ENCODE measurements at places on chromosomes 7 and 10.
A peak's percentile ranks its signal among the peaks of the same experiment; 100 is the strongest.

- DNase-seq: no peak
Measured at GRCh38 chr7:27187475-27188385, 2.7 kb upstream of the HOXA11 start.

DNA sequence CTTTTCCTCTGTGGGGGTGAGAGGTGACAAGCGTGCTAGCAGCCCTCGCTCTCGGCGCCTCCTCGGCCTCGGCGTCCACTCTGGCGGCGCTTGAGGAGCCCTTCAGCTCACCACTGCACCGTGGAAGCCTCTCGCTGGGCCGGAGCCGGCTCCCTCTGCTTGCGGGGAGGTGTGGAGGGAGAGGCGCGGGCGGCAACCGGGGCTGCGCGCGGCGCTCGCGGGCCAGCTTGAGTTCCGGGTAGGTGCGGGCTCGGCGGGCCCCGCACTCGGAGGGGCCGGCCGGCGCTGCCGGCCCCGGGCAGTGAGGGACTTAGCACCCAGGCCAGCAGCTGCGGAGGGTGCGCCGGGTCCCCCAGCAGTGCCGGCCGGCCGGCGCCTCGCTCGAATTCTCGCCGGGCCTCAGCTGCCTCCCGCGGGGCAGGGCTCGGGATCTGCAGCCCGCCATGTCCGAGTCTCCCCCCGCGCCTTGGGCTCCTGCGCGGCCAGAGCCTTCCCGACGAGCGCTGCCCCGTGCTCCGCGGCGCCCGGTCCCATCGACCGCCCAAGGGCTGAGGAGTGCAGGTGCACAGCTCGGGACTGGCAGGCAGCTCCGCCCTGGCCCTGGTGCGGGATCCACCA lies 352.8 kb upstream of the PODXL start:
- no peak for DNase-seq

DNA sequence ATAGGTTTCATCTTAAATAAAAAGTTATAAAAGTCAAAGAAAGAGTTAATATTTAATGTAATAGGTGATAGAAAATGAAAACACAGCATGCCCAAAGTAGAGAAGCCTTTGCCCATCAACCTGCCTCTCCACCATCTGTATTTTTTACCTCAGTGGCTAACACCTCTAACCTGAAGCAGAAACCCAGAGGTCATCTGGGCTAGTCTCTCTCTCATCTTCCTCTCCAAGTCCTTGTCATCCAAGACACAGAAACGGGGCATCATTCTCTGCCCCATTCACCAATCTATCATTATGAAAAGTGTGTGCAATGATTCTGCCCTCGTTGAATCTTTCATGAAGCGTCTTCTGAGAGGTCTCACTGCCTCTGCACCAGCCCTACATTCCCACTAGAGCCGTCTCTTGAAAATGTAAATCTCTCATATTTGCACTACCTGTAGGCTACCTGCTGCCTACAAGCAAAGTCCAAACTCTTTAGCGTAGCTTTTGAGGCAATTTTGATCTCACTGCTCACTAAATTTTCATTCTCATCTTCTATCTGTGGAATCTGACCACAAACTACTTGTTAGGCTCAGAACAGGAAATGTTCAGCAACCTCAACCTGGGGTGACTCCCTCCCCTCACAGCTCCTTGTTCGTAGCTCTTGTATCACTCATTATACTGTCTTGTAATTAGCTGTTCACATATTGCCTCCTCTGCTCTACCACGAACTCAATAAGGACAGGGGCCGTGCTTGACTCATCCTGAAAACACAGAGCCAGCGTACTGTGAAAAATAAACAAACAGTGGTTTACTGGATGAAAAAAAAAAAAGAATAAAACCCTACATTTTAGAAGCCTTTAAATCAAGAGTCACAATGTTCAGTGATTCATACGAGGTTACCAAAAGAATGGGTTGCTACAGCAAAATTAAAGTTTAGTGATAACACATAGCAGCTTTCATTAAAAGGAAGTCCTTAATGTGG lies 83.1 kb downstream of the CTNNA3 start:
- no peak for DNase-seq

DNA sequence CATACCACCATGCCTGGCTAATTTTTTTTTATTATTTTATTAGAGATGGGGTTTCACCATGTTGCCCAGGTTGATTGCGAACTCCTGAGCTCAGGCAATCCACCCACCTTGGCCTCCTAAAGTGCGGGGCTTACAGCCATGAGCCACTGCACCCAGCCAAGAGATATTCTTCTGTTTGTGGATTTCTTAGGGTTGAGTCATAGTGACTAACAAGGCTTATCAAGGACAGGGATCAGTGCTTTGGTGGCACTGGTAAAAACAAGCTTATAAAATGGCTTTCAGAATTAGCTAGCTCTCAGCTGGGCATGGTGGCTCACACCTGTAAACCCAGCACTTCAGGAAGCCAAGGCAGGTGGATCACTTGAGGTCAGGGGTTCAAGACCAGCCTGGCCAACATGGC lies 122.4 kb downstream of the ZNF248 start:
- DNase-seq: no peak

- DNase-seq: no peak
Measured at GRCh38 chr10:96453856-96454583, 59.7 kb downstream of the TLL2 start.

DNA sequence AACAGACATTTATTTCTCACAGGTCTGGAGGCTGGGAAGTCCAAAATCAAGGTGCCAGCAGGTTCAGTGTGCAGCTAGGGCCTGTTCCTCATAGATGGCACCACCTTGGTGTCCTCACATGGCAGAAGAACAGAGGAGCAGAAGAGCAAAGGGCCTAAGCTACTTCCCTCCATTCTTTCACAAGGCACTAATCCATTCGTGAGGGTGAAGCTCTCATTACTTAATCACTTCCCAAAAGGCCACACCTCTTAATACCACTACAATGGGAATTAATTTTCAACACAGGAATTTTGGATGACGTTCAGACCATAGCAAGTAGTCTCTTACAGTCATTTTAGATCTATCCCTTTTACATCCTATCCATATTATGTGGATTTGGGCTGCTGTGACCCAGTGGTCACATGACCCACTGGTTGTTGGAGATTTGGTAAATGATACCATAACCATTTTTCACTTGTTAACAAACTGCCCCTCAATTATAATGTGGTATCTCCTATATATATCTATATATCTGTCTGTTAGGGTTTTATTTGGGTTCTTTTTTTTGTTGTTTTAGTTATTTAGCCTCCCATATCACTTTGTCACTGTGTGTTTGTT lies 63.4 kb downstream of the BBS9 start:
- DNase-seq: no peak

DNA sequence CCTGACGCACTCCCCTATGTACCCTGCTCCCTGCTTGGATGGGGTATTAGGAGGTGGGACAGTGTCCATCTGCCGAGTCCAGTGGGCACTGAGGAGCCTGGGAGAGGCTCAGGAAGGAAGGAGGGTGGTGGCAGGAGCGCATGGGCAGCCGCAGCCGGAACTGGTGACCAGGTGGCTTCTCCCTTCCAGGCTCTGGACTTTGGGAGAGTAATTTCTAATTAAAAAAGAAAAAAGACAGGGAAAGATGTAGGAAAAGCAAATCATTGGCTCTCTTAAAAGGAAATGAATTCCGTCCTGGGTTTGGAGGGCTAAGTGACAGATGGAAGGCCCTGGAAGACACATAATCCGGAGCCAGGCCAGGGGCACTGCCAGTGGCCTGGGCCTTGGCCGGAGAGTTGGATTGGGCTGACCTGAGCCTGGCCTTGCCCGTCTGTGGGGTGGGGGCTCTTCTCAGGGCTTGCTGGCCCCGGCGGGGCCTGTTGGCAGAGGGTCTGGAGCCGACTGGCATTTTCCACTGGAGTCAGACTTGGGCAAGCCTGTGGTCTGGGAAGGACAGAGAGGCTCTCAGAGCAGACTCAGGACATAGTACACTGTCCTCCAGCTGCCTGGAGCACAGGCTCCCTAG lies 63.0 kb downstream of the NEURL1 start:
- DNase-seq: no peak

- no peak for DNase-seq
Measured at GRCh38 chr10:7890781-7891180, 72.5 kb downstream of the TAF3 start.

DNA sequence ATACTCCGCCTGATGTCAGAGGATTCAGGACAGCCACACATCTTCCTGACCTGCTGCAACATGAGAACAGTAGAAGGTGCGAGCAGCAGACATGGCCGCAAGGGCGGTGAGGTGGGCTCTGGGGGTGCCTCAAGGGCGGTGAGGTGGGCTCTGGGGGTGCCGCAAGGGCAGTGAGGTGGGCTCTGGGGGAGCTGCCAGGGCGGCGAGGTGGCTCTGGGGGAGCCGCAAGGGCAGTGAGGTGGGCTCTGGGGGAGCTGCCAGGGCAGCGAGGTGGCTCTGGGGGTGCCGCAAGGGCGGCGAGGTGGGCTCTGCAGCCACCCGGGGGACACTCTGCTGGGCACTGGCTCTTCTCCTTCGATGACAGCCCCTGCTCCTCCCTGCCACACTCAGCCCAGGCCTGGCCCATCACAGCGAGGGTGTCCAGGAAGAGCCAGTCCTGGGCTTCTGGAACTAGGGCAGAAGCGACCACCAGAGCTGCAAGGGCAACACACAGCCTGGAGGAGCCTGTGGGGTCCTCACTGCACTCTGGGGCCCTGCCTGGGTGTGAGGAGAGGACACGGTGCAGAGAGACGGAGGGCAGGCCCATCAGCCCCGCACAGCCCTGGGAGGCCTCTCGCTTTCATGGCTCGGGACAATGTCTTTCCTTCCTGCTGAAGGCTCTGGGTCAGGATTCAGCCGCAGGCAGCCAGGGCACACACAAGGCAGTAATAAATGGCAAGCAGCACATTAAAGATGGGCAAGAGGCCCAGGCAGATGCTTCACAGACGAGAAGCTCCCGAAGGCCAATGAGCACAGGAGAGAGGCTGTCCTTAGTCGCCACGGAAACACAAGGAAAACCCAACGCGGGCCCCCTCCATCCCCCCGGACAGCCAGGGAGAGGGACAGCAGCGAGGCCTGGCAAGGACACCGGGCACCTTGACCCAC lies 42.5 kb downstream of the STK32C start:
- DNase-seq: no peak

DNA sequence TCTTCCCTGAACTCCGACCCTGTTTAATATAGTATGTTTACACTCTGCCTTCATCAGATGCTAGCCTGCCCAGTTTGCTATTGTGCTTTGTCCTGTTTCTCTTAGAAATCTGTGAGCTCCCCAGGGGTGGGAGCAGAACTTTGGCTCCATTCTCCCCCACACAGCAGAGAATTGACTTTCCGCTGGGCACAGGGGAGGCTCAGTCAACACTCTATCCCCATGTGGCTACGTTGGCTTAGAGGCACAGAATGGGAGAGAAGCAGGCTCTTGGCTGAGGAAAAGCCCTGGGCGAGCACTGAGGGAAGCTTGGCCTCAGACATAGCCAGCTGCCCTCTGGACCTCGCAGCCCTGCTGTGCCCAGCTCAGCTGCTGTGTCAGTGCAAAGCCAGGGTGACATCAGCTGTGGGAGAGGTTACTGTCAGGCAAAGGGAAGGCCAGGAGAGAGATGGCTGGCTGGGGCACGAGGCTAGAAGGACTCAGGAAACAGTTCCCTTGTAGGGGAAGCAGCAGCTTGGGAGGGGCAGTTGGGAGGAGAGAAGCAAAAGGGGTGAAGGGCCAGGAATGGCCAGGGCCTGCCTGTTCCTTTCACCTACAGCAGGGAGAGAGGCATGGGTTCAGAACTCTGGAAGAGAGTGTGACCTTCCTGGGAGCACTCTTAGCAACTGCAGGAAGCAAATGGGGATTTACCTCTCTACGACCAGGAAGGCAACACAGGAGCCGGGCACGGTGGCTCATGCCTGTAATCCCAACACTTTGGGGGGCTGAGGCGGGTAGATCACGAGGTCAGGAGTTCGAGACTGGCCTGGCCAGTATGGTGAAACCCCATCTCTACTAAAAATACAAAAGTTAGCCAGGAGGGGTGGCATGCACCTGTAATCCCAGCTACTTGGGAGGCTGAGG lies 5.8 kb upstream of the SCD start:
- peak; percentile 38 for DNase-seq

GRCh38 chr10:124696446-124697392 lies 47.5 kb downstream of the FAM53B start:
- DNase-seq: no peak

Measured in NCI-H2081 treated with DMSO at 0.1 percent for 48 hours (cell line).